ENCODE measurements at places on chromosomes 13 and 19.

DNA sequence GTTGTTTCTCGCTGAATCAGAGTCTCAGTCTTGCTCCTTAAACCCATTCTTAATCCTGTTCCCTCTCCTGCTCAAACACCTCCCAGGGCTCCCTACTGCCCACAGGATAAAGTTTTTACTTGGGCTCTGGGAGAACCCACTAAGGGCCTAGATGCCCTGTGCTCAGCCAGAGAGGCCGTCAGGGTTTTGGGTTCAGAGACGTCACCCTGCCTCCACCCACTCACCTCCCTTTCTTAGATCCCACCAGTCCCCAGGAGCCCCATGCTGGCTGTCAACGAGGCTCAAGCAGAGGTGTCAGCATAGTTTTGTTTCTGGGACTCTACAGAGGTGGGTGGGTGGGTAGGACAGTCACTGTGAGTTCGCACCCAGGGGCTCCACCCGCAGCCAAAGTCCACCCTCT, 15.5 kb upstream of the CYP4F2 start:
- no peak for DNase-seq

DNA sequence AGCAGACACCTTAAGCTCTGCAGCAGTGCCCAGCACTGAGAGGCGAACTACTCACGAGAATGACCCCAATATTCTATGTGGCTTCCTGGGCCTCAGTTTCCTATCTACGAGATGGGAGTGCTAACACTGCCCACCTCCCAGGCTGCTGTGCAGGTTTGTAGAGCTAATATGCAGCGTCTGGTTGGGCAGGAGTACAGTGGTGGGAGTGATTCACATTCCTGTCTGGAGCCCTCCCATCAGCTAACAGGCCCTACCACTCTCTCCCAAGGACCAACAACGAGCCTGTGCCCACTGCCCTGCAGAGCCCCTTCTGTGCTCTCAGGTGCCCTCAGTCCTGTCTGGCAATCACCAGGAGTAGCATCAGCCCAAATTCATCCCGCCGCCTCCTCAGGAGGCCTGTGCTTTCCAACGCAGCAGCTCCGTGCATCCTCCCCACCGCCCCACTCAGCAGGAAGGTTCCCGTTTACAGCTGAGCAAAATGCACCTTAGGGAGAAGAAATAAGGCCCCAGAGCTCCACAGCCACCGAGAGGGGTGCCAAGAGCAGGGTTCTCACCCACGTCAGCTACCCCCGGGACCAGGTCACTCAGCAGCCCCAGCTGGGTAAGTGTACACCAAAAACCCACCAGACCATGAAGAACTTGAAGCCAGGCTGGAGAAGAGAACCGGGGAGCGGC, 6.6 kb downstream of the AKT2 start:
- no peak for DNase-seq

GRCh38 chr19:7224209-7224686, 70.0 kb downstream of the INSR start:
- DNase-seq: no peak

- DNase-seq: no peak
Measured at GRCh38 chr13:48476215-48476614, 56.7 kb downstream of the RCBTB2 start.

DNA sequence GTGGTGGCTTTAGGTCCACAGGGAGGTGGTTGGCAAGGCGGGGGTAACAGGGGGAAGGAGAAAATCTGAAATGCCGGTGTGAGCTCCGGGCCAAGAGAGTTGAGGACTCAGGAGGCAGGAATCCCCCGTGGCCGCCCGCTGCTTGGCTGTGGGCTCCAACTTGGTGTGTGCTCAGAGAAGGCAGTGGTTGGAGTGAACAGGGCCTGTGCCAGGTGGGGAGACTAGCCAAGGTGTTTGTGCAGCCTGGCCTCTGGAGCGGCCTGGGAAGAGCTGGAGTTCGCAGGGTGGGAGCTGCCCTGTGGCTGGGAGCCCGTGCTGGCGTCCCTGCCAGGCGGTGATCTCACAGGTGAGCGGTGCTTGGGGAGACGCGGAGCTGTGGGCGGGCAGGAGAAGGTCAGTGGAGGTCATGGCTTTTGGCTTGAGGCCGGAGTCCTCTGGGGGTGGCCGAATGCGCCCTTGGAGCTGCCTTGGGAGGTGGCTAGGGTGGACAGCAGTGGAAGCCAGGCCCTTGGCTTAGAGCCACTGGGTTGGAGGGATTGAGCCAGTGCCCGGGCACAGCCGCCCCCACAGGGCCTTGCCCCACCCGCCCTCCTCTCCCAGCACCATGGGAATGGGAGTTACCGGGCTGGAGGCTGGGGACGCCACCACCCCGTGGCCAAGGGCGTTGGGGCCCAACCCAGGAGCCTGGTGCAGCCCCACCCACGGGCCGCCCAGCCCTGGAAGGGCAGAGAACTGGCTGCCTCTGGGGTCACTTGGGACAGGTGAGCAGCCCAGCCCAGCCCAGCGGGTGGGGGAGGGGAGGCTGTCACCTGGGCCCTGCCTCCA, 7.1 kb upstream of the CIRBP start:
- no peak for DNase-seq

- DNase-seq: no peak
Measured at GRCh38 chr13:67792151-67792676, 562.1 kb upstream of the PCDH9 start.

DNA sequence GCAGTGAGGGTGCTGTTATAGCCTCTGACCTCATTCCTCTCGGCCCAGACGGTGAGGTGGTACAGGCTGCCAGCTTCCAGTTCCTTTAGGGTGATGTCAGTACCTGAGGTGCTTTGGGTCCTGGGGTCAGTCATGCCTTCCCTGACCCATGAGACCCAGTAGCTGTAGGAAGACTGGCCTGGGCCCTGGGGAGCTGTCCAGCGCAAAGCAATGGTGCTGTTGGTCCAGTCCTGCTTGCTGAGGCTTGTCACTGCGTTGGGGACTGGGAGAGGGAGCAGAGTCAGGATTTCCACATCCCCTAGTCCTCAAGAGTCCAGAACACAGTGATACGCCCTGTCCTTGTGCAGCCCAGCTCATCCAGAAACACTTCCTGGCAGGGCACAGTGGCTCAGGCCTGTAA, 10.7 kb downstream of the PTPRH start:
- no peak for DNase-seq

DNA sequence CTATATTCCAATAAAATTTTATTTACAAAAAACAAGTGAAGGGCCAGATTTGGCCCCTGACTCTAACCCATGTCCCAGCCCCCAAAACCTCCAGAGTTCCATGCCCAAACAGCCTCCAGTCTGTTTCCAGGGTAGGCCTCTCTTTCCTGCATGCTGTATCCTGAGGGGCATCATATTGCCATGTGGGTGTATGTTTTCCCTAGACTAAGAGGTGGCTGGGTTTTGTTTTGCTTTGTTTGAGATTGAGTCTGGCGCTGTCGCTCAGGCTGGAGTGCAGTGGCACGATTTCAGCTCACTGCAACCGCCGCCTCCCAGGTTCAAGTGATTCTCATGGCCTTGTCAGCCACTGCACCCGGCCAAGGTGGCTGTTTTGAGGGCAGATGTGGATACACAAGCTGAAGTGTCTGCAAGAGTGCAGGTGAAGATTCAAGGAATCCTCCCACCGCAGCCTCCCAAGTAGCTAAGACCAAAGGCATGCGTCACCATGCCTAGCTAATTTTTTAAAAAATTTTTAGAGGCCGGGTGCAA, 23.6 kb upstream of the LSM14A start:
- DNase-seq: no peak

DNA sequence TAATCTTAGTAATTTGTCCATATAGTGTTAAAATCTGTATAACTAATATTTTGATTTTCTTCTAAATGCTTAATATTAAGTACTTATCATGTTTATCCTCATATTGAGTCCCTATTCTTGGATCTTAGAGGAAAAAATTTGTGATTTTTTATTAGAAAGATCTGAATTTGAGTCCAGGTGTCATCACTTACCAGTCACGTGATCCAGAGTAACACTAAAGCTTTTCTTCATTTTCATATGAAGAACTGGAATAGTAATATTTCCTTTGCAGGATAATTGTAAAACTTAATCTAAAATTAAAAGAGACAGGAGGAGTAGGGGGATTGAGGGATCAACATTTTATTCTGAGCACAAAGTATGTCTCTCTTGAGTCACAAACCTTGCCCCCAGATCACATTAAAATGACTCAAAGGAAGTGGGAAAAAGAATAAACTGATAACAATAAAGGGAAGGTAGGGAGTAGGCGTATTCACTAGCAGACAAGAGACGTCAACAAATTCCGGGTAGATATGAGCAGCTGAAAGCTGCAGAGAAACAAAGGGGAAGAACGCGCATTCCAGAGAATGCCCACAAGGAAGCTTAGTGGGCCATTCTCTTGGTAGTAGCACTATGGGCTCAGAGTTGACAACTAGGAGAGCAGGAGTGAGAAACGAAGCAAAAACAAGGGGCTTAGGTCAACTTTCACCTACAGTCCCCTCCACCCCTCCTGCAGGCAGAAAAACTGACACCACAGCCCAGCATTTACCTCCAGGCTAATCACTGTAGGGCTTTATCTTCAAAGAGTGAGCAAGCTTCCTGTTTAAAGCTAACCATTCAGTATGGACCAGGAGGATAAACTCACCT, 123.1 kb downstream of the SPRY2 start:
- DNase-seq: no peak

DNA sequence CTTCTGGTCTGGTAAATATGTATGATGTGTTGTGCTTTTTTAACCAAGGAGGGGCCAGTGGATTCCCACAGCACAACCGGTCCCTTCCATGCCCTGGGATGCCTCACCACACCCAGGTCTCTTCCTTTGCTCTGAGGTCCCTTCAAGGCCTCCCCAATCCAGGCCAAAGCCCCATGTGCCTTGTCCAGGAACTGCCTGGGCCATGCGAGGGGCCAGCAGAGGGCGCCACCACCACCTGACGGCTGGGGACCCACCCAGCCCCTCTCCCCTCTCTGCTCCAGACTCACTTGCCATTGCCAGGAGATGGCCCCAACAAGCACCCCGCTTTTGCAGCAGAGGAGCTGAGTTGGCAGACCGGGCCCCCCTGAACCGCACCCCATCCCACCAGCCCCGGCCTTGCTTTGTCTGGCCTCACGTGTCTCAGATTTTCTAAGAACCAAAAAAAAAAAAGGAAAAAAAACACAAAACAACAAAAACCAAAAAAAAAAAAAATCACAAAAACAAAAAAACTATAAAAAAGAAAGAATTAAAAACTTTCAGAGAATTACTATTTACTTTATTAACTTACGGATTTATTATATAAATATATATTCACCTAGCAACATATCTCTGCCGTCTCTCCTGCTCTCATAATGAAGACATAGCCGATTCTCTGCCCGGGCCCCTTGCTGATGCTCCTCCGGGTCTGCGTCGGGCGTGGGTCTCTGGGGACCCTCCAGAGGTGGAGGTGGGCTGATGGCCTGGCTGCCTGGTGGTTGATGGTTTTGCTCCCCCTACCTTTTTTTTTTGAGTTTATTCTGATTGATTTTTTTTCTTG, 14.4 kb downstream of the CAPN12 start:
- peak; percentile 67 for DNase-seq

- no peak for DNase-seq
Measured at GRCh38 chr13:36163809-36164308, 32.7 kb upstream of the DCLK1 start.

- no peak for DNase-seq
Measured at GRCh38 chr19:33868788-33869412, 72.2 kb downstream of the KCTD15 start.
